AG04449 (cell line): ENCODE measurements at places on chromosomes 6 and 20.

DNA sequence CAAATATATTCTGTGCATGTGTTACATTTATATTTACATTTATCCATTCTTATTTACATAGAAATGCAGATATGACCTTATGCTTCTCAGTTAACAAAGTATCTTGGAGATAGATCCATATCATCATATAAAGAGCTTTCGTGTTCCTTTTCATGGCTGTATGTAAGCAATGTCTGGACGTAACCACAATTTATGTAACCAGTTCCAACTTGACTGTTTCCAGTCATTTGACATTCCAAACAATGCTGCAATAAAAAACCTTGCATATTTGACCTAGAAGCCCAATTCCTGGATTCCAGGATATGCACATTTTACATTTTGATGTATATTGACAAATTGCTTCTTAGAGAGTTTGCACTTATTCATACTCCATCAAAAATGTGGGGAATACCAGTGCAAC is 113.7 kb upstream of the F13A1 start:
- no peak for DNase-seq

DNA sequence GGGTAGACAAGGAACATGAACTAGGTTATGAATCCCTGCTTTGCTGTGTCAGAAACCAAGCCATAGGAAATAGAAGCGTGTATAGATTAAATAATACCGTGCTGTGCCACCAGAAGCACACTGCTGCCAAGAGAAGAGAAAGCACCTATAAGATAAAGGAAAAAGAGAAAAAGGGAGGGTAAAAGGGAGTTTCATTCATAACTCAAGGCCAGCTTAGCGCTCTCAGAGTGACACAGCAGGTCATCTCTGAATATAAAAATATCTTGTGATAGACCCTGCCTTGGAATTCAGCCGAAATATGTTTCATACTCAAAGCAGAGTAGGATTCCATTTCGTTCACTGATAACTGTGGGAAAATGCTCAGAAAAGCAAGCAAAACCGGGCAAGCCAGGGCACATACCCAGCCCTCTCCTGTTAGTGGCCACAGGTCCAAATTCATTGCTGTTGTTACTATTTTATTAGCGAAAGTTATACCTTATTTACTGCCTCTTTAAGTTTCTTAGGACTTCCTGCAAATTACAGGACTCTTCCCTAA is 8.7 kb downstream of the JAG1 start:
- DNase-seq: no peak

- DNase-seq: no peak
Observed at GRCh38 chr6:131460614-131461000, 112.4 kb upstream of the ARG1 start.

DNA sequence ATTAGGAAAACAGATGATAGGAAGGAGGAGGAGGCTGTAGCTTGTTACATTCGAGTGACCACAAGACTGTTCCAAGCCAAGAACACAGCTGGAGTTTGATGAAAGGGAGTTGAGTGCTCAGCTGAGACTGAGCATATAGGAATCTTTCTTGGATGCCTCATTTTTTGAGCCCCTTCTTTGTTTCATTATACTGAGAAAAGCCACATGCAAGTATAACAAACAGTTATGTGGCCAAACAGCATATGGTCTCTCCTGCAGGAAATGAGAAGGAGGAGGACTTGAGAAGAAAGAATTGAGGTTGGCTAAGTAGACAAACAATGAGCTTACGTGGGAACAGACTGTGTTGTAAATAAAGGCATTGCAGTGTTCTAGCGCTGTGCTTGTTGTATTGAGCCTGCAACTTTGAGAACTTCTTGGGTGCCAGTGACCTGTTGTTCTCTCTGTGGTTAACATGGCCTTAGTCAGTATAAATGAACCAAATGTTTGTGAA is 78.3 kb downstream of the AKAP7 start:
- no peak for DNase-seq

- DNase-seq: no peak
Observed at GRCh38 chr6:140001821-140002341, 627.4 kb upstream of the CITED2 start.

- no peak for DNase-seq
Observed at GRCh38 chr20:44186201-44186600, 787 bp downstream of the JPH2 start.

DNA sequence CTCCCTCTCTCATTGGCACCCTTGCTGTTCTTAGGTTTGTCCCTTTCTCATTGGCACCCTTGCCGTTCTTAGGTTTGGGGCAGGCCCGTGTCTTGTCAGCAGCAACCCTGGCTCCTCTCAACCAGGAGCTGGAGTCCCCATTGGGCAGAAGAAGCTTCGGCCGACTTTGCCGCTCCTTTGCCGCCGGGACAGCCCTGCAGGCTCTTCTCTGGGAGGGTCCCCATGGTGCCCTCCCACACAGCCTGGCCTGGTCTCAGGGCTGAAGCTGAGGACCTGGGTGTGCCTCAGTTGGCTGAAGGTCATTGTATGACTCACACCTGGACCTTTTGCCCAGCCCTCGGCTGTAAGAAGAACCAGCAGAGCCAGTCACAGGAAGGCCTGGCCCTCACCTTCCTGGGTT is 59.6 kb downstream of the PPP1R14C start:
- no peak for DNase-seq

DNA sequence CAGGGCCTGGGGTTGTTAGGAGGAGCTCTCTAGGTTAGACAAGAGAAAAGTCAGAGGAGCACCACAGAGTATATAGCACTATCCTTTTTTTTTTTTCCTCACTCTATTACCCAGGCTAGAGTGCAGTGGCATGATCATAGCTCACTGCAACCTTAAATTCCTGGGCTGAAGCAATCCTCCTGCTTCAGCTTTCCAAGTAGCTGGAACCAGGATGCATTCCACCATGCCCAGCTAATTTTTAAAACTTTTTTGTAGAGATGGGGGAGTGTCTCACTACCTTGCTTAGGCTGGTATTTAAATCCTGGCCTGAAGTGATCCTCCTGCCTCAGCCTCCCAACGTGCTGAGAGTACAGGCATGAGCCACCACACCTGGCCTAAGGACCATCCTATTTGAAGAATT is 19.3 kb upstream of the AKIRIN2 start:
- DNase-seq: no peak

DNA sequence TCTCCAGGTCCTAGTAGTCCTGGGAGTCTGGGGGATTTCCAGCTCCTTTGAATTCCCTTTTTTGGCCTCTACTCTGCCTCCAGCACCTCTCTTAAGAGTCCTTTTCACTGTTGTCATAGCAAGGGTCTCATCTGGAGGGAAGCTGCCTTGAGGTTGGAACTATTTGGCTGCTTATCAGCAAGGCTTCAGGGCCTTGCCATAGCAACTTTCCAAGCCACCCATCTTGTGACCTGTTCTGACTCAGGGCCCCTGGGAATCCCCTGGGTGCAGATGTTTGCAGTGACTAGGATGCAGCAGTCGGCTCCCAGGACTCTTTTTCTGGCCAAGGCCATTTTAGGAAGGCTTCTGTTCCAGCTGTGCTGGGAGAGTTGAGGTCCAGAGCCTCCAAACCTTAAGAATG is 12.4 kb downstream of the PKIG start:
- peak; percentile 26 for DNase-seq

DNA sequence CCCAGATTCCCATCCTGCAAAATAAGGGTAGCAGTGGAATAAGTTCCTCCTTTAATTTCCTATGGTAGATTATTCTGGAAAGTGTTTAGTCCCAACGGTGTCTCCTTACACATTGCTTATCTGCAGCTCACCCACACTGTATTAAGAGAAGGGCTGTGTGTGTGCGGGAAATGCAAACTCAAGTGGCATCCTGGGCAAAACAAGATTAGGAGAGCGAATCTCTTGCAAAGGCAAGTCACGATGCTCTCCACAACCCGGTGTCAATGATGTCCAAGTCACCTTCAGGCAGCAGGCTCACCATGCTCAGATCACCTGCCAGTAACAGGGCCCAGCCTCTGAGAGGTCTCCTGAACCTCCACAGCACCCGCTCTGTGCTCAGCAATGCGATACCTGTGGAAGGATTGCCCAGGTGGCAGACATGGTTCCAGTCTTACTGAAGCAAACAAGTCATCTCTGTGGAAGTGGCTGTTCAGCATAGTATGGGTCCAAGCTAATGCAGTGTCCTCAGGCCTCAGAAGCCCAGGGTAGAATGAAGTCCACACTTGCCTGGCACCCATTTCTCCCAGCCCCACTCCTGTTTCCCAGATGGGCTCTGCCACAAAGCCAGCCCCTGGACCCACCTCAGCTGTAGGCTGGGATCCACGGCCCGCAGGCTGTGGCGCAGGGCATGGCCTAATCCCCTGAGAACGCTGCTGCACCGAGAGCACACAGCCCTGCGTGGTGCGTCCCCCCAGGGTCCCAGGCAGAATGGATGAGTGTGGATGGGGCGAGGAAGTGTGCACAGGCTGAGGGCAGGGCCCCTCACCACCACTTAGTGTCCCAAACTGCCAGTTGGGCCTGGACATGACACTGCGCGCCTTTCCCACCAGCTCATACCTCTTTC is 101.2 kb downstream of the PXDC1 start:
- no peak for DNase-seq

DNA sequence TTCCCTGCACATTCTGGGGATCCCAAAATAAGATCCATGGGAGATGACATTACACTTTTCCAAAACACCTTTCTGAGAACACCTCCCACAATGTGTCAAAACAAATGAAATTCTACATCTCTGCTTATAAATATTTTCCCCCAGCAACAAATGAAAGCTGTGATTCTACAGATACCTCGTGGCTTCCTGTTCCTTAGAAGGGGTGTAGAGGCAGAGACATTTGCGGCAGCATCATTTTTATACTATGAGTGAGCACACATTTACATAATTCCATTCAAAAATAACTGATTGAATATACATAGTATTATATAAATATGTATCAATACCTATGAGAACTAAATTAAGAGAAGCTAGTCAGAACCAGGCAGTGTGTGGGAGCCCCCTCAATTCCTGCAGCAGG is 213.9 kb upstream of the JARID2 start:
- DNase-seq: no peak

DNA sequence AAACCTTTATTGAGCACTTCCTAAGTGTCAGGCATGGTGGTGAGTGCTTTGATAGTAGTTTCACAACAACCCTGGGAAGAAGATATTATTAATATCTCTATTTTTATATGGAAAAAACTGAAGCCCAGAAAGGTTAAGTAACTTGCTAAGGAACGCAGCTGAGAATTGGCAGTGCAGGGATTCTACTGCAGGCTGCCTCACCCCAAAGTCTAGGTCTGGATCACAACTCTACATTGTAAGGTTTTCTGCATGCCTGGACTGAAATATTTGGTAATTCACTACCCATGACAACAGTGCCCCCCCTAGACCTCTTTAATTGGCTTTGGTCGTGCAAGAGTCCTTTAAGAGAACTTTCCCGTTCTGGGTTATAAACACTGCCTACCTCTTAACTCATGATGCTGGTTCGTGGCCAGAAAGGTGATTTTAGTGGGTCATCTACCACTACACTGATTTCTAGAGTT is 67.1 kb upstream of the KCNQ5 start:
- no peak for DNase-seq

DNA sequence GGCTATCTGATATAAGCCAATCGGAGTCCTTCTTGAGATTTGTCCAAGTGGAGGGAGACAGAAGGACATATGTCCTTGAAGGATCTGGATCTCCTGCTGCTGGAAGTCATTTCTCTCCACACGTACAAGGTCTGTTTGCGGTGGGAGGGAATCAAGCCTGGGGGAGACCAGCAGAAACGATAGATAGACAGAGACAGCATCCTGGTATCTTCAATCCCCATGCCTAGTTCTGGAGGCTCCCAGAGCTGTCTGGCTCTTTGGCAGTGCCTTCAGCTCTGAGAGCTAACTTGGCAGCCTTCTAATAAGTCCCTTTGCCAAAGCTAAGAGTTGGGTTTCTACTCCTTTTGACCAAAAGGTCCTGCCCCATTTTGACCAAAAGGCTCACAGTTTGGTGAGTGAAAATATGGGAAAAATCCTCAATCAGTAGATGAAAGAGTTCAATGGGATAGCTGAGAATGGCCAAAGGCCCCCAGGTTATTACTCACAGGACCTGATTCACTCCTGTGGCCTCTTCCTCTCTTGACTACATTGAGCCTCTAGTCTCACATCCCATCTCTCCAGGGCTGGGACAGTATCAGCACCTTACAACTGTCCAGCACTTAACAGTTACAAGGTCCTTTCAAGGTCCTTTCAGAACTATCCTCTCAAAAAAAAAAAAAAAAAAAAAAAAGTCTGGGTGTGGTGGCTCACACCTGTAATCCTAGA is 20.3 kb downstream of the AARS2 start:
- no peak for DNase-seq

DNA sequence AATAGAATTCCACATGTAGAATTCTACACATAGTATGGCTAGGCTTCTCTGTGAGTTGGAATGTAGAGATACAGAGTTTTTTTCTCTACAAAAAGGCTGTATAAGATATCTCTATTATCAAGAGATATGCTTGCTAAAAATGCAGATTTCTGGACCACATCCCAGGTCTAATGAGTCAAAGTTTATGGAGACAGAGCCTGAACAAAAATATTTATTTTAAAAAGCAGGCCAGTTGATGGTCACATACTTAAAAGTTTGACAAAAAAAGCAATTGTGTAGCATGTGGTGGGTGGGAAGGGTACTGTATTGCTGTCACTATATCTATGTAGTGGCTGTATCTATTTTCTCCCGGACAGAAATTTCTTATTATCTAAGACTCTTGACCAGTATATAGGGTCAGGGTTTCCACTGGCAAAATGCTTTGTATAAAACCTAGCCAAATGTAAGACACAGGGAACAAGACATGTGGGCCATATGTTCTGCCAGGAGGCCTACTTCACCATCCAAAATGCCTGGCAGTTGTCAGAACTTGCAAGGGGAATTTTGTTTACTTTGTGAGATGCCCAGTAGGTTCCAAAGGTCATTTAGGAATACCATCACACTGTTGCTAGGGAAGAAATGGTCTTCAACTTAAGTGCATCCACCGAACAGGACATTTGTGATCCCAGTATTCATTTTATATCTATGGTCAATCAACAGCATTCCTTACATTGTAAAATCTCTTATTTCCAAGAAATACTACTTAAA is 60.6 kb downstream of the SHPRH start:
- DNase-seq: peak; percentile 10

GRCh38 chr6:163985710-163986109 is 571.2 kb downstream of the QKI start:
- no peak for DNase-seq

DNA sequence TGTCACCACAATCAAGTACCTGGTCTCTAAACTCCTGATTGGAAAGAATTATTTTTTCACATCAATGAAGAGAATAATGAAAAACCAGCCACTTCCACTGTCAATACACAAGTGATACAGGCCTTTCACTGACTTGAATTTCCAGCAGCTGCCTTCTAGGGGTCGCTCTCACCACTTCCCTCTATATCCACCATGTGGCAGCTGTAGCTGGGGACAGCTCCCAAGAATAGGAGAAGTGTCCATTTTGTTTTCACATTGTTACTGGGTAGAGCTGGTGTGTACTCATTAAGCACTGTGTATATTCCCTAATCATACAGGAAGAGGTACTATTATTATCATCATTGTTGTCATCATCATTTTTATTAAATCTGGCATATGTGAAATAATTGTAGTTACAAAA is 438.4 kb upstream of the SPTLC3 start:
- no peak for DNase-seq
